ENCODE measurements at places on chromosomes 11 and 22. TPM values are rescaled to one million over a fixed set of nuclear protein-coding genes. Genes with fewer than 3 reads are reported as not detected.
A peak's percentile ranks its signal among the peaks of the same experiment; 100 is the strongest.

Gene CLDN5
- polyA plus RNA-seq: 17.5 TPM

Gene NEFH
- polyA plus RNA-seq: 9.4 TPM

Gene CADM1
- 161 TPM for polyA plus RNA-seq

Gene LRRC74B
- 0.27 TPM for polyA plus RNA-seq

Gene DDX6
- 157 TPM for polyA plus RNA-seq

Gene VSTM5
- 2.8 TPM for polyA plus RNA-seq

Gene GNAZ
- 4.7 TPM for polyA plus RNA-seq

Gene ZNF214
- polyA plus RNA-seq: 14.0 TPM

Gene BCL2L13
- polyA plus RNA-seq: 47.5 TPM

DNA sequence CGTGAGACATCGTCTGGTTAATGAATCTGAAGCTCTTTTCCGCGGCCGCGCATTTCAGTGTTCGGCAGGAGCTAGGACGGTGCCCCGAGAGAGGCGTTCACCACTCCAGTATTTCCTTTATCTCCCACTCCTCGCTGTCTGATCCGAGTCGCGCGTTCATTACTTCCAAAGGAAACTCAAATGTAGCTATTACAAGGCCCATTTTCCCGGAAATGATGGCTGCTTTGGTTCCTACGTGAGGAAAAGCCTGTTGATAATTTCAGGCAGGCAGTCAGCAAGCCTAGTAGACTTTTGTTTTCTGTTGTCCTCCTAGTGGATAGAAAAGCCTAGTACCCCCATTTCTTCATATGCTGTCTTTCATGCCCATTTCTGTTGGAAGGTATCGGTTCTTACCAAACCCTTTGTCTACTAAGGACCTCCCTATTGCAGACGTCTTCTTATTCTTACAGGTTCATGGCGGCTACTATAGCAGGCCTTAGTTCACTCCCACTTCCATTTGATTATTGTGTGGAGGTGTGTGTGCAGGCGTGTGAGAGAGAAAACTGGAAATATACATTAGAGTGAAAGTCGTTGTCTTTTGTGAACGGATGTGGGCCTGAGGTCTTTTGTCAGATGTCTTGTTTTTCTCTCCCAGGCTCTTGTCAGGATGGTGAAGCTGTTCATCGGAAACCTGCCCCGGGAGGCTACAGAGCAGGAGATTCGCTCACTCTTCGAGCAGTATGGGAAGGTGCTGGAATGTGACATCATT is 737 bp downstream of the RBM4 start:
- DNase-seq: peak; percentile 36

DNA sequence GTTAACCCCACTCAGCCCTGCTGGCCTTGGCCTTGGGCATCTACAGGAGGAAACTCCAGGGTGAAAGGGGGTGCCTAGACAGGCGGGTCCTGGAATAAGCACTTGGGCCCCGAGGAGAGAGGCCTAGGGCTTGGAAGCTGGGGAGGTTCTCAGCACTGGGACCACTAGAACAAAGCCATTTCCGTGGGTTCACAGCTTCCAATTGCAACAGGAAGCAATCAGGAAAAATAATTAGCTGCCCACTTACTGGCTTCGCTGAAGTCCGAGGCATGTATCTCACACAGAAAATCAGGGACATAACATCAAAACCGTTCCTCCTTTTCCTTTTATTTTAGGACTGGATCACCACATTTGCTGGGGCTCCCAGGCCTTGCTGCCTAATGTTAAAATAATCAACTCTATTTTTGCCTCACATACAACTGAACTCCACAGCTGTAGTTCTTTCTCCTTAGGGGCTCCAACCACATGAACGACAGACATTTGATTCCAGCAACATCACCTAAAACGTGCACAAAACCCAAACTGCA is 161.1 kb upstream of the GRK3 start:
- DNase-seq: no peak

- no peak for DNase-seq
Measured at GRCh38 chr11:71248656-71249055, 3.7 kb downstream of the SHANK2 start.

- DNase-seq: no peak
Measured at GRCh38 chr22:28143961-28144745, 225.1 kb upstream of the PITPNB start.

- no peak for DNase-seq
Measured at GRCh38 chr11:133917921-133918607, 38.7 kb downstream of the IGSF9B start.

DNA sequence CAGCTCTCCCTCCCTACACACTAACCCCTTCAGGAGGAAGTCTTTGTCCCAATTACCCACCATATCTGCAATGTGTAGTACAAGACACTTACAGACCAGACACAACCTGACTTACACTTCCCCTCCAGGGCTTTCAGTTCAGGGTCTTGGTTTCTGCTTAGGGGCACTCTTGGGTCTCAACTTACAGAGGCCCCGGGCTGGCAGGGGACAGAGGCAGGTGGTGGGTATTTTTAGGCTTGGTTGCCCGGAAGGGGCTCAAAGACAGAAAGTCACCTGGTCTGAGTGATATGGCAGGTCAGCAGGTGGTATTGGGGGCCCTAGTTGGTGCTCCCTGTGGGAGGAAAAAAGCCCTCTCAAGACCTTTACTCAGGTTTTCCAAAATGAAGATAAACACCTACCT is 3.4 kb upstream of the TMEM184B start:
- DNase-seq: no peak

- no peak for DNase-seq
Measured at GRCh38 chr22:35684270-35684700, 33.4 kb upstream of the APOL5 start.

GRCh38 chr11:74282914-74283371 is 28.5 kb downstream of the P4HA3 start:
- no peak for DNase-seq

DNA sequence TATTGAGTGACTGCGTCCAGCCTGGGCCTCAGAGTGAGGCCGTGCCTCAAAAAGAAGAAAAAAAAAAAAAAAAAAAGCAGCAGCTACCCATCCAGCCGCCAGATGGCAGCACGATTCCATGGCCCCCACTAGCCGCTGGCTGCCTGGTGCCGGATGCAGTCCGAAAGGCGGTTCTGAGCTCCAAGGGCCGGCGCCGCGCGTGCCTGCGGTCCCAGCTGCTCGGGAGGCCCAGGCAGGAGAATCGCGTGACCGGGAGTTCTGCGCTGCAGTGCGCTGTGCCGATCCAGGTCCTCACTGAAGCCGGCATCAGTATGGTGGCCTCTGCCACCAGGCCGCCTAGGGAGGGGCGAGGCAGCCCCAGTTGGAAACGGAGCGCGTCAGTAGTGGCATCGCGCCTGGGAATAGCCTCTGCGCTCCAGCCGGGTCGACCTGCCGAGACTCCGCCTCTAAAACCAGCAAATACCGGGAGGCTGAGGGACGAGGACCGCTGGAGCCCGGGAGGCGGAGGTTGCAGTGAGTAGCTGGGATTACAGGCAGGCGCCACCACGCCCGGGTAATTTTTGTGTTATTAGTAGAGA is 19.3 kb downstream of the SCARF2 start:
- no peak for DNase-seq

DNA sequence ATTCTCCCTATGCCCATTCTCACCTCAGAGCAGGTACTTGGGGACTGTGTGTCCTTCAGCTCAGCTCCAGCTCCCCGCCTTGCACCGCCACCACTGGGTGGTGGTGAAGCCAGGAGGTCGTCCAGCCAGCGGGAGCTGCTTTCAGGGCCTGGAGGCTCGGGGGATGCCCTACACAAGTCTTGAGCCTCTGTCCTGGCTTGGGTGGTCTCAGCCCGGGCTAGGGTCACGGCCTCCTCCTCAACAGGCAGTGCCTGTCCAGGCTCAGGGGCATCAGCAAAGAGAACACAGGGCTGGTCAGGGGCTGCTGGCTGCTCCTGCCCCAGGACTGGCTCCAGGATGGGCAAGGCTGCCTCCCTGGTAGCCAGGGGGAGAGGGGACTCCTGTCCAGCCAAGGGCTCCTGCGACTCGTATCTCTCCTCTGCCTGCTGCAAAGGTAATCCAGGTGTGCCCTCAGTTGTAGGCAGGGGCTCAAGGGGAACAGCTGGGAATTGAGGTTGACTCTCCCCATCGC is 12.2 kb downstream of the TNKS1BP1 start:
- DNase-seq: no peak

- DNase-seq: peak; percentile 84
Measured at GRCh38 chr11:64148226-64148916, 17.5 kb downstream of the MACROD1 start.

DNA sequence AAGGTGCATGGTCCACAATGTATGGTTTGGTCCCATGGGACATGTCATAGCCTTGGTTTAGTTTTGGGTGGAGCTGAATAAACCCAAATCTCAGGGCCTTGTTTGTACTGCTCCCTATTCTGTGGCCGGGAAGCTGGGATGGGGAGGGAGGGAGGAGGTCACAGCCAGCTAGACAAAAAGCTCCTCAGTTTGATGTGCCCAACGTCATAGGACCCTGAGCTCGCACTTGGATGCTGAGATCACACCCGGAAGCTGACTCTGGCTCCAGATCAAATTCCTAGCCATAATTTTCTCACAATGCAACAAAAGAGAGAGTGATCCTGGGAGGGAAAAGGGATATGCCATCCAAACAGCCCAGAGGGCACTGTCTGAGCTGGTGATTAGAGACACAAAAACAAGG is 1.5 kb downstream of the HSPB2 start:
- no peak for DNase-seq

GRCh38 chr11:12963792-12964536 is 45.2 kb upstream of the RASSF10 start:
- DNase-seq: peak; percentile 78

DNA sequence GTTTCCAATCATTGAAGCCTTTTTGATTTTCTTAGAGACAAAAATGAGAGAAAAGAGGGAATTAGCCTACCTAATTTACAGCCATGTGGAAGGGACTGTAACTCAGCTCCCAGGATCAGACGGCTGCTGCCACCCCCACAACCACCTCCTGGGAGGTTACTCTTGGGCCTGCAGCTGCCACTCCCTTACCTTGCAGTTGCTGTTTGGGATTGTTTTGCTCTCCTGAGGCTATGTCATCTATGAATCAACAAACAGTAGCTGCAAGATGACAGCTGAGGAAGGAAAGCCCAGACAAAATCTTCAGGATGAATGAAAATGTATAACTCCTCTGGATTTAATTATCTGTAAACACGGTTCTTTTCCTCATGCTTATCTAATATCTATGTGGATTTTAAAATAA is 28.0 kb upstream of the ZC3H12C start:
- DNase-seq: no peak

- DNase-seq: no peak
Measured at GRCh38 chr11:71421392-71421950, 26.7 kb downstream of the DHCR7 start.
